Fibroblast of gingiva (primary cell): ENCODE measurements at places on chromosomes 3 and 15.

DNA sequence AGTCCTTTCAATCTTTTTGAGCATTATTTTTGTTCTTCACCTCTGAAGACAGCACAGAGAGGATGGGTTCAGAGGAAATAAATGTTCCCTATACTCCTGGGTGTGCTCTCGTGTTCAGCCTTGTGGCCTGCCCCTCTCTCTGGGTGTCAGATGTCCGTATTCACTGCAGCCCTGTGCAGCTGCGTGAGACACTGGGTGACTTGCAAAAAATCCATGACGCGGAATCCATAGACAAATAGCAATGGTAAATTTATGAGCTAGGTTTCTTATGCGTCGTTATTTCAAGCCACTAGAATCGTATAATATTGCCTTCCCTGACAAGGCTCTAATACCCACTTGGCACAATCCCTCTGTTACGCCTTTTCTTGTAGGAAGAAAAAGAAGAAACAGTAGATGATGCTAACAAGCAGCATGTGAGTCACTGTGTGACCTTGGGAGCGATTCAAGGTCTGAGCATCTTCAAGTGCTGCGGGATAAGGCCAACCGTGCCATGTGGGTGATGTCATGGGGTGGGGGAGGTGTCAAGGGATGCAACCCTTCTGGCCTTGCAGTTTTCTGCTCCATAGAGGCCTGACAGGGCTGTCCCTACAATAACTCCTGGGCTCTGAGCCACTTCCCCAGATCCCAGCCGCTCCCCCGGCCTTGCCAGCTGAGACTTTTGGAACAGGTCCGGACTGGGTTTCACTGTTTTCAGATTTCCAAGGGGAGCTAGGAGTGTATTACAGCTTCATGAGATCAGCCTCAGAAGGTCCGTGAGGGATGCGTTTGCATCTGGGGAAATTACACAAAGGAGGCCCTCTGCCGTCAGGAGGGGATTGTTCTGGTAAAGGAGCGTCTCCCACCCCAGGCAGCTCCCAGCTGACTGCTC lies 47.6 kb upstream of the POMGNT2 start:
- DNase-seq: peak; percentile 91

GRCh38 chr3:123716411-123716810 lies 131.6 kb upstream of the HACD2 start:
- no peak for DNase-seq

DNA sequence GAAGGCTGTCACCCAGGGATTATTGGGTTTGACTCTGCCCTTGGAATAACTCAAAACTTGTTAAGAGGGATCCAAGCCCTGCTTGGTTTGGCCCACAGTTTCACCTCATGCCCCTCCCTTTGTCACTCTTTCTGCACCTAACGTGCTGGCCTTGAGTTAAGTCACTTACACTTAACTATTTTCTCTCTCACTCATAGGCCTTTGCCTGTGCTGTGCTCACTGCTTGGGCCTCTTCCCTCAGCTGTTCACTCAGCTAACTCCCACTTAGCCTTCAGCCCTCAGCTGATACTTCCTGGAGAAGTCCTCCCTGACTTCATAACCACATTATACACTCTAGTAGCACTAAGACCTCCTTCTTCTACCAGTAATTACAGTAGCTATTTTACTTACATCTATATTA lies 133.3 kb downstream of the CMSS1 start:
- no peak for DNase-seq

- DNase-seq: no peak
Observed at GRCh38 chr3:24679429-24679828, 184.8 kb upstream of the THRB start.
